DMS53 (cell line): ENCODE measurements at places on chromosomes 2 and 18.
A peak's percentile ranks its signal among the peaks of the same experiment; 100 is the strongest.

GRCh38 chr2:21754164-21754788, 630.5 kb downstream of the TDRD15 start:
- peak; percentile 47 for DNase-seq

GRCh38 chr2:24123922-24124580, 782 bp downstream of the FAM228B start:
- DNase-seq = peak; percentile 65

DNA sequence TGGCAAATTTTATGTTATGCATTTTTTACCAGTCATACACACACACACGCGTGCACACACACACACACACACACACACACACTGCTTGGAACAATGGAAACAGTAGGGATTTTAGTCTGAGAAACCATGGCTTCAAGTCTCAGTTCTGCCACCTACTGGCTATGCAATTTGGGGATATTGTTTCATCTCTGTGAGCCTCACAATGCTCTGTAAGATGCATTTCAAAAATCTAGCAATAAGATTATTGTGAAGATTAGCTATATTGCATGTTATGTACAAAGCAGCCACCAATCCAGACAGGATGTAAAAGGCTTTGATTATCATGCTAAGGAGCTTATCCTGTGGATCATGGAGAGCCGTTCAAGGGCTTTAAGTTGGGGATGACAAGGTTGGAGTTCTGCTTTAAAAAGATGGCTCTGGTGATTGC, 401.4 kb downstream of the NBAS start:
- peak; percentile 73 for DNase-seq

GRCh38 chr18:45834306-45834705, 8.8 kb downstream of the SIGLEC15 start:
- no peak for DNase-seq

DNA sequence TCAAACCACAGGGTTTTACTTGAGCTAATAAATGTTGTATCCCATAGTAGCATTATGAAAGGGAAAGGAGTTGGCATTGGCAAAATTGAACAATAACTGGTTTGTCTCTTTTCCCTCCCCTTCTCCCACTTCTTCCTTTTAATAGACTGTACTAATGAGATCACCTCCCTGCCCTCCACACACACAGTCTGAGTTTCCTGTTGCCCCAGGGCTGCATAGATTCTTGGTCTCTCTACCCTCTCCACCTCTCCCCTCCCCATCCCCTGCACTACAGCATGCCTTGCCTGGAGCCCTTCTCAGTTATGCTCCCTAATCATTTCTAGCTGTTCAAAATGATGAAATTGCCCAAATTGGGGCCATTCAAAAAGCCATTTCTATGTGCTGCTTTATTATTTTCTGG, 37.2 kb upstream of the NEMP2 start:
- no peak for DNase-seq

GRCh38 chr2:173027181-173028128, 48.2 kb upstream of the MAP3K20 start:
- peak; percentile 91 for DNase-seq

GRCh38 chr2:158984604-158985135, 16.2 kb downstream of the TANC1 start:
- DNase-seq = peak; percentile 65

- no peak for DNase-seq
Observed at GRCh38 chr2:17791121-17791816, 25.0 kb upstream of the MSGN1 start.

- DNase-seq = no peak
Observed at GRCh38 chr2:168730344-168730743, 72.1 kb upstream of the NOSTRIN start.

GRCh38 chr2:100317634-100318033, 4.7 kb downstream of the LONRF2 start:
- peak; percentile 47 for DNase-seq
